Right forelimb (tissue), 1 donor: ENCODE measurements at places on chromosomes 16 and 17.

DNA sequence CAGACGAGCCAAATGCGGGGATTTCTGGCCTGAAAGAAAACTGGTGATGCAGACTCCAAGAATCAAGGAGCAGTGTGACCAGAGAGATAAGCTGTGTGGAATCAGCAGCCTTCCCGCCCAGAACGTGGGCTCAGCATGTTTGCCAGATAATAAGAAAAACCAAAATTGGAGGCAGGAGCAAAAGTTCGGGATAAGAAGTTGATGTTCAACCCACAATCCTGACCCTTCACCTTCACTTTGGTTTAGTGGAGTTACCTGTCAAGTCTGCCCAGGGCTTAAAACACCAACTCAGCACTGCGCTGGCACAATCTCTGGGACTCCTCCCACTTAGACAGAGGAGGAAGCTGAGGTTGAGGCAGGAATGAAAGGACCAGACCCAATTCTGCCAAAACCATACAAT lies 3.1 kb downstream of the SLC43A2 start:
- DNase-seq = no peak

GRCh38 chr17:17970699-17971430 lies 1.3 kb downstream of the TOM1L2 start:
- DNase-seq = no peak

DNA sequence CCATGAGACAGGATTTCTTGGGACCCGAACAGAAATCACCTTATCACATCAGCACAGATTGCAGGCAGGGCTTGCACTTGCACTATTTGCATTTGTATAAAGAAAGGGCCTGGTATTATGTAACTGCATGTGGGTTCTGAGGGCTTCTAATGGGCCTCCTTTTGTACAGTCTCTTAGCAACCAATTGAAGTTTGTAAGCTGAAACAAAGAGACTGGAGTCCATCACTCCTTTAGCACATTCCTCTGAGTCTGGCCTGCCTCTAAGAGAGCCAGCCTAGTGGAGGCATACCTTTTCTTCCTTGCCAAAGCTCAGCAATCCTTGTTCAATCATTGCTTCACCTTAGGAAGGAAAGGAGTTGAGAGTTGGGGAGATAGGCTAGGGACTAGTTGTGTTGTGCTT lies 387.1 kb downstream of the XYLT1 start:
- DNase-seq = no peak

GRCh38 chr16:71311553-71312158 lies 22.5 kb upstream of the CMTR2 start:
- DNase-seq = peak; percentile 44

DNA sequence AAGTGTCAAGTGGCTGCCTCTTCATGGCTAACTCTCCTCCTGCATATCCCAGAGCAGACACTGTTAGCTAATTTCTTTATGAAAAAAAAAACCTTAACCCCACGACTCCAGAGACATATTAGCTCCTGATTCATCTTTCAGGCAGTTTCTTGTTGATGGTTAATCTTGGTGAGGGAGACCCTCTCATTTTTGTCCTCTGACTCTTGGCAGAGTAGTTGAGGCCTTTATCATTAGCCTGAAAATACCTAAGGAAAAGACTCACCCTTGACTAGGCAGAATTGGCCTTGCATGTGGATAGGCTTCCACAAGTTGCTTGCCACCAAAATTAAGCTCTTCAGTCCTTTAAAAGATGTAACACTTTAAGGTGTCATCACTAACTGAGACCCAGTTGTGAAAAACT lies 4.0 kb downstream of the CRYBA1 start:
- DNase-seq = no peak

DNA sequence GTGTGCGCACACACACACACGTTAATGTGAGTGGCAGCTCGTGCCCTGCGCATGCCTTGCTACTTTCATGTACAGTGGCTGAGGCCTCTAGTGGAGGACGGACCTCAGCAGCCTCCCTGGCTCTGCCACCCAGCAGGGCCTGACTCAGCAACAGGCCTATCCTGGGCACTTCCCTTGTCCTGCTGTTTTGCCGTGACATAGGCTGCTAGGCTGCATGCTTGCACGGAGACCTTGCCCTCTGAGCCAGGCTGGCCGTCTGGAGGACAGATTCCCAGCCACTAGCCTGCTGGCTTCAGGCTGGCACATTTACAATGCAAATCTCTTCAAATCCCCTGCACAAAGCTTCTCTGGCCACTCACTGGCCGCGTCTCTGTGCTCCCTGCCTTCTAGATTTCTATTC lies 9.5 kb downstream of the RNF213 start:
- no peak for DNase-seq

DNA sequence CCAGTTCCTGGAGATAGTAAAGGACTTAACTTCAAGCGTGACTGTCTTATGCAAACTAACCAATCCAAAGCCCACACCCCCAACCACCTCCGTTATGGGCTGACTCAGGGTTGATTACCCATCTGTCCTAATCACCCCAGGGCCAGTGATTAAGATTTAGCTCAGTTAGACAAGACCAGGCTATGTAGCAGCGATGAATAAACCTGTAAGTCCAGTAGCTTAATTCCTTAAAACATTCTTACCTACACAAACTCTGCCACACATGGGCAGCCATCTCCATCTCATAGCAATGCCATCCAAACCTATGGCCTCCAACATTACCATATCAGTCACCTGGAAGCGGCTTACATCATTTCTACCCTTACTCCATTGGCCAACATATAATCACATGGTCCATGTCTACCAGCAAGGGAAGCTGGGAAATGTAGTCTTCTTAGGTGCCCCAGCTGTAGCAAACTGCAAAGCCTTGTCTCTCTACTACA lies 266.7 kb downstream of the SHISA9 start:
- no peak for DNase-seq

GRCh38 chr17:48307814-48308411 lies 122.1 kb downstream of the SKAP1 start:
- DNase-seq = no peak

GRCh38 chr16:15996432-15997109 lies 47.2 kb downstream of the ABCC1 start:
- no peak for DNase-seq

DNA sequence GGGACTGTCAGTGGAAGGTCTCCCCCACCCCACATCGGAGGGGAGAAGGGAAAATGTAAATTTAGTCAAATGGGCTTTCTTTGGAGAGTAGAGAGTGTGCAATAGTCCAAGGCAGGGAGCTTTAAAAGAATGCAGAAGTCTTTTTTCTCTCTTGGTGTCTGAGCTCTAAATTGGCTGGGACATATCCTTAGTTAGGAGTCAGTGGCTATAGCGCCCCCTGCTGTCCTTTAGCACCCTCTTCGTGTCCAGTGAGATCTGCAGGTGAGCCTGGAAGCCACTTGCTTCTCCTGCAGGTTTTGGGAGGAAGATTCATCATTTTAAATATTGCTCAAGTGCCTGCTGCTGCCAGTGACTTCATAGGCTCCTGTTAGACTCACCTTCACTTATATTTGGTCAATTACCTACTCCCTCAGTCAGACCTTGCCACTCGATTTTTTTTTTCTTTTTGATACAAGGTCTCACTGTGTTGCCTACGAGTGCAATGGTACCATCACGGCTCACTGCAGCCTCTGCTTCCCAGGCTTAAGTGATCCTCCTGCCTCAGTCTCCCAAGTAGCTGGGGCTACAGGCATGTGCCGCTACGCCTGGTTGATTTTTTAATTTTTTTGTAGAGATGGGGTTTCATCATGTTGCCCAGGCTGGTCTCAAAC lies 174.8 kb downstream of the PRKCB start:
- DNase-seq = no peak

GRCh38 chr17:17060930-17061329 lies 18.7 kb downstream of the MPRIP start:
- peak; percentile 15 for DNase-seq

DNA sequence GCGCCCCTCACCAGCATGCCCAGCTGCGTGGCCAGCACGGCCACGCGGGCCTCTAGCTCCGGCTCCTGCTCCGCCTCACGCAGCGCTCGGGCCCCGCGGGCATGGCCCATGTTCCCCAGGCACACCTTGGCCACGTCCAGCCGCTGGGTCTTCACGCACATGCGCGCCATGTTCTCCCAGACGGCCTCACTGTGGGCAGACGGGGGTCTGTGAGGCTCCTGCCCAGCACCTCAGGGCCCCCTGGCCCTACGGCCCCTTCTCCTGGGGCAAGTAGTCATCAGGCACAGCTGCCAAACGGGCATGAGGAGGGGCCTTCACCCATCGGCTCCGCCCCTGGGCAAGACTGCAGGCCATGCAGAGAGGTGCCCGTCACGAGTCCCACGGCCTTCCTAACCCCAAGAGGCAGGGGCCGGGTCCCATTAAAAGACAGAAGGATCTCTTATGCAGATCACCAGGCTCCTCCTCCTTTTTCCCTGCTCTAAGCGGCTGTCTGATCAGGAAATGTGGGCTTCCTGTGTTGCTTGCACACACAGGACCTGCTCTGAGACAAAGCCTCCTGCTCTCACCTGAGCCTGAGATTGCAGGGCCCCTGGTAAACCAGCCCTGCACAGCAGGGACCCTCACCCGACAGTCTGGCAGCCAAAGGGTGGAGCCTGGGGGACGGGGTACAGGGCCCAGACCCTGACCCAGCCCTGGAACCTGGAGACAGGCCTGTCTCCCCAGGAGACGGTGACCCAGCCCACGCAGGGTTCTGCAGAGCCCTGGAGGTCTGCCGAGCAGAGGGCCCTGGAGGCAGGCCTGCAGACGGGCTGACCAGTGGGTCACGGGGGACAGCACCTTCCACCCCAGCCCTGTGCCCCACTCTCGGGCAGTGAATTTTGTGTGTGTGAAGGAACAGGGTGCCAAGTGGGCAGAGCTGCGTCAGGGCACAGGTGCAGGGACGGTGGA lies 6.6 kb upstream of the TMEM204 start:
- DNase-seq = no peak
